ENCODE measurements at places on chromosomes 4 and X.

DNA sequence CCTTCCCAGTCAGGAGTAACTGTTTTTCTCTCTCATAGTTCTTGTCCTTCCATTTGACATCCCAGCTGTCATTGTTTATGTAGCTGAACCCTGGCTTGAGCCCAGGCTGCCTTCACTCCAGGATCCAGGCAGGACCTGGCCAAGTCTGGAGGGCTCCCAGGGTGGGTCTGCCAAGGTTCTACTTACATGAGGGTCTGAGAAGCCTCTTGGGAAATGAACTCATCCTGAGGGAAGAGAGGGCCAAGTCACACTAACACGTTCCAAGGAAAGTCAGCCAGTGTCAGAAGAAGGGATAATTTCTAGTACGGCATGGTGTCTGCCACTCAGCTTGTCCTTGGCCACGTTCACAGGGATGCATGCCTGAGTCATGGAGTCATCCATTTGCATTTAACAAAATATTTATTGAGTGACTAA, 54.8 kb upstream of the SRD5A3 start:
- no peak for DNase-seq

DNA sequence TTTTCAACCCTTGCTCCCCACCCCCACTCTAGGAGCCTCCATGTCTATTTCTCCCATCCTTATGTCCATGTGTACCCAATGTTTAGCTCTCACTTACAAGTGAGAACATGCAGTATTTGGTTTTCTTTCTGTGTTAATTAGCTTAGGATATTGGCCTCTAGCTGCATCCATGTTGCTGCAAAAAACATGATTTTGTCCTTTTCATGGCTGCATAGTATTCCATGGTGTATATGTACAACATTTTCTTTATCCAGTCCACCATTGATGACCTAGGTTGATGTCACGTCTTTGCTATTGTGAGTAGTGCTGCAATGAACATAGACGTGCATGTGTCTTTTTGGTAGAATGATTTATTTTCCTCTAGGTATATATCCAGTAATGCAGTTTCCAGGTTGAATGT, 472.8 kb downstream of the ZNF674 start:
- DNase-seq, result no peak

- DNase-seq, result no peak
These were observed 13.9 kb upstream of the ENPP6 start for GRCh38 chr4:184231573-184231972.

GRCh38 chr4:86497980-86498862, 95.9 kb upstream of the PTPN13 start:
- peak; percentile 63 for DNase-seq

DNA sequence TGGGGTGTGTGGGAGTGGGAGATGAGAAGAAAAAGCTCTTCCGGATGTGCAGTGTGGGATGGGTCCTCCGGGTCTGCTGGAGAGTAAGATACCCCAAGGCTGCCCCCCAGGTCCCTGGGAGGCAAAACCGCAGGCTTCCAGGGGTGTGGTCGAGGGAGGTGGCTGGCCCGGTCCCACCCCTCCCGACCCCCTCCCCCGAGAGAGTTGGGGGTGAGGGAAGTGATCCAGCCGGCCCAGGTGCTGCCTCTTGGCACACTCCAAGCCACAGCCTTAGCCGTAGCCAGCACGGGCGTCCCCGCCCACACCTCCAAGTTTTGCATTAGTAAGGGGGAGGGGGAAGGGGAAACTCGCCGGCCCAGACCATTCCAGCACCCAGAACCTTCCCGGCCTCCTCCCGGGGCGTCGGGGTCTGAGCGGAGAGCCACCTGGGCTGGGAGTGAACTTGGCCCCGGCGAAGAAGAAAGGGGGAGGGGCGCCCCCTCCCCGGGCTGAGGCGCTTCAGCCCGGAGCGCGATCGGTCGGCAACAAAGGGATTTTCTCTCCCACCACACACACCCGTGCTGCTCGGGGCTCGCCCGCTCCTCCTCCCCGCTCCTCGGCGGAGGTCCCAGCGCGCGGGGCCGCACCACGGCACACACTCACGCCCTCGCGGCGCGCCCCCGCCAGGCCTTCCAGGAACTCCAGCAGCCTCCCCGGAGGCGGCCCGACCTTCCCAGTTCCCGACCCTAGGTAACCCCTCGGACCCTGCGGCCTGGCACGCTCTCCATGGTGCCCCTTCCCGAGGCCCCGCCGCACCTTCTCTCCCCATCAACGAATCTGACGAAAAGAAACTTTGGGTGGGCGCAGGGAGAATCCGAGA, 14.4 kb downstream of the BCOR start:
- no peak for DNase-seq

DNA sequence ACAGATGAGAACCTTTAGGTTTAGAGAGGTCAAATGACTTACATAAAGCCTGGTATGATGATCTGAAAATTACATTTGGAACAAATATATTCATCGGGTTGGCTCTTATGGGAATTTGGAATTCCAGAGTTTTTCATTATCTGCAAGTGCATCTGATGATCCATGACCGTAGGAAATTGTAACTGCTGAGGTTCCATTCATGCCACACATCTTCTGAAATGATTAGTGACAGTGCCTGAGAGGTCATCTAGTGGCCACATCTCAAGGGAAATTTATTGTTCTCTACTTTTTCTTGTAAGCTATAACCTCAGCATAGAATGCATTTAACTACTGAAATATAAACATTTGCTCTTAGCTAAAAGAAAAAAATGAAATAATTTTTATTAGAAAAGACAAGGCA, 105.8 kb upstream of the NWD2 start:
- no peak for DNase-seq

- no peak for DNase-seq
These were observed 9.9 kb downstream of the PPAT start for GRCh38 chr4:56425518-56425917.

- no peak for DNase-seq
These were observed 1.4 kb downstream of the CCNI start for GRCh38 chr4:77074381-77074831.

- DNase-seq, result no peak
These were observed 5.1 kb upstream of the MCUB start for GRCh38 chr4:109554971-109555370.

- no peak for DNase-seq
These were observed 1.4 kb downstream of the BMP2K start for GRCh38 chr4:78777576-78777940.

DNA sequence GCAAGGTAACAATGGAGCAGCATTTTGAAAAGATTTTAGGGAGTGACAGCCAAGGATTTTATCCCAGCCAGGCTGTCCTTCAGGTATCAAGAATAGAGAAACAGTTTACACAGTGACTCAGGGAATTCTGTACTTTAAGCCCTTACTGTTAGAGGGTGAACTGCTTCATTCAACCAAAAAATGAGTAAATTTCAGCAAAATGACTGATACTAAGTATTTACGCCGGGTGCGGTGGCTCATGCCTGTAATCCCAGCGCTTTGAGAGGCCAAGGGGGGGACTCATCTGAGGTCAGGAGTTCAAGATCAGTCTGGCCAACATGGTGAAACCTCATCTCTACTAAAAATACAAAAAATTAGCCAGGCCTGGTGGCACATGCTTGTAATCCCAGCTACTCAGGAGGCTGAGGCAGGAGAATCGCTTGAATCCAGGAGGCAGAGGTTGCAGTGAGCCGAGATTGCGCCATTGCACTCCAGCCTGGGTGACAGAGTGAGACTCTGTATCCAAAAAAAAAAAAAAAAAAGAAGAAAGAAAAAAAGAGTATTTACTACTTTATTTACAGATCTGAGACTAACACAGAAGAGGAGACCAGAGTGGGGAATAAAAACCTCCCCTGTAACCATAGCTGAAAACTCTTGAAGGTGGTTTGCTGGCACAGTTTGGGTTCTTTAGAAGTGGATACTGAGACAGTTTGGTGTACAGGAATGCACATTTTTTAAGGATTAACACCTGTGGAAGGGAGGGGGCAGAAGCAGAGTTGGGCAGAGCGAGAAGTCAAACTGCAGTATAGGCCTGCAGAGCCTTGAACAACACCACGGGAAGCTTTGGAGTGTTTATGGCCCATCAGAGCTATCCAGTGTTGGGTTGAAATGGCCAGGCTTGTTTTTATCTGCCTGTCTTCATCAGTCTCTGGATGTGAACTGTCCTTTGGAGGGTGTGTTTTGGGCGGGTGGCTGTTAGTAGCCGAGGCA, 40.5 kb downstream of the TMEM131L start:
- DNase-seq, result no peak

DNA sequence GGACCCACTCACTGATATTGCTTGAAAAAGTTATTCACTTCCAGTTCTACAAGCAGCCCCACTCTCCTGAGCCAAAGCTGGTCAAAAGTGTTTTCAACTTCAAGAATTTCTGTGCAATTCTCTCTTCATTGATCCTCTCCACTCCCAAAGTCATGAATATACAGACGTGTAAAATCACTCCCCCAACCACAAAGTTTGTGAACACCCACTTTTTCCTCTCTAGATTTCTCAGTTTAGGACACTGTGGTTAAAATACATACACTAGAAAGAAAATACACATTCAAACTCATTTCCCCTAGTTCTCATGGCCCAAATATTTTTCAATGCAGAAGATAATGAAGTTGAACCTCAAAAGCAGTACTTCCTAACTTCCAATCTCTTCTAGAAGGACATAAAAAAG, 116.3 kb downstream of the MSN start:
- peak; percentile 36 for DNase-seq

DNA sequence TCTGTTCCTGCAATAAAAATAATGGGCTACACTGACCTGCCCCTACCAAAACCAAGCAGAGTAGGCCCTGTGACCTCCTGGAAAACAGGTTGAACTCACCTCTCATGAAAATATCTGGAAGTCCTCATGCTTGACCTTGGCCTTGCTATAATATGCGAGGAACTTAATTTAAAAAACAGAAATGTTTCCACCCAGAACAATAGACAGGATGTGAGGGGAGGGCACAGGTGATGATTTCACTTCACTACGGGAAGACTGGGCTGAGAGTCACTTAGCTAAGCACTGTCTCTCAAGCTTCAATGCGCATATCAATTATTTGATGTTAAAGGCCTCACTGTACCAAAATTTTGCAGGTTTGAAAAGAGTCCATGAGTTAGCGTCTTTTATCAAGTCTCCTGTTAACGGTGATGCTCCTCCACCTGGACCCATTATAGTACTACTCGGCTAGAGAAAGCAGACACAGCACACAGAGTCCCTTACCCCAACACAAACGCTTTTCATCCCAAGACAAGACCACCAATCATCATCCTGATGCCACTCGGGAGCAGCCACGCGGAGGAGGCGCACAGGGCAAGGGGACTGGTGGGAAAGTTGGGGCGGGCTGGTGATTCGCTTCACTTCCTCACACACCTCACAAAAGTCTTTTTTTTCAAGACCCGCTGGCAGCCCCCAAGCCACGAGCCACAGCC, 25.9 kb downstream of the ZNF721 start:
- DNase-seq, result peak; percentile 3

- peak; percentile 70 for DNase-seq
These were observed 11.2 kb upstream of the PDGFRA start for GRCh38 chr4:54217642-54218495.

Data from activated CD4-positive, alpha-beta T cell treated with anti-CD3 and anti-CD28 coated beads, Interleukin-2, Interleukin-4, amounts not matched to agents 100 ng/mL and 50 ng/mL, durations not matched to agents 16 hours and 8 hours (primary cell).